Activated CD8-positive, alpha-beta T cell treated with anti-CD3 and anti-CD28 coated beads for 36 hours (primary cell): ENCODE measurements at places on chromosomes 16 and 17.

- DNase-seq: no peak
- no peak overlapping the region for H3K27ac ChIP-seq
- no peaks in the 10 kb centered on the region for H3K4me1 ChIP-seq
- no peaks in the 10 kb centered on the region for H3K36me3 ChIP-seq
- H3K27me3 ChIP-seq: no peaks in the 10 kb centered on the region
These were observed 184.1 kb upstream of the ZFHX3 start for GRCh38 chr16:73231944-73232554.

GRCh38 chr17:57706761-57707160 is 38.3 kb downstream of the CCDC182 start:
- no peaks in the 10 kb centered on the region for H3K27me3 ChIP-seq
- H3K4me3 ChIP-seq: no peak overlapping the region
- no peaks in the 10 kb centered on the region for H3K36me3 ChIP-seq
- no peak for DNase-seq
- H3K4me1 ChIP-seq: peaks cover 5% of the 10 kb centered on the region

DNA sequence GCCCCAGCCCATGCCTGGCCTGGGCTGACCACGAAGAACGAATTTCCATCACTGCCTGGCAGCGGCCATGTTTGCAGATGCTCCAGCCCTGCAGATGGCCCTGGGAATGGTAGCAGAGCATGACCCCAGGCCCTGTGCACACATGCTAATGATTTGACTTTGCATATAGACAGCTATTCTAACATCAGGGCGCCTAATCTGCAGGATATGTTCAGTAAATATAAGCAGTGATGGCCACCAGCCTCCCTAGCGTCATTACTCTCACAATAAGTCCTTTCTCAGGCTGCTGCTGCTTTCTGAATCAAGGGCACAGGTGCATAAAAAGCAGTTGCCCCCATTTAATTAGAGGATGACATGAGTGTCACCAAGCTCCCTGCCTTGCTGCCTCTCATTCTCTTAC is 24.2 kb downstream of the DNAH9 start:
- H3K27ac ChIP-seq: no peak overlapping the region
- H3K4me3 ChIP-seq: no peak overlapping the region
- no peaks in the 10 kb centered on the region for H3K36me3 ChIP-seq
- H3K4me1 ChIP-seq: no peaks in the 10 kb centered on the region

DNA sequence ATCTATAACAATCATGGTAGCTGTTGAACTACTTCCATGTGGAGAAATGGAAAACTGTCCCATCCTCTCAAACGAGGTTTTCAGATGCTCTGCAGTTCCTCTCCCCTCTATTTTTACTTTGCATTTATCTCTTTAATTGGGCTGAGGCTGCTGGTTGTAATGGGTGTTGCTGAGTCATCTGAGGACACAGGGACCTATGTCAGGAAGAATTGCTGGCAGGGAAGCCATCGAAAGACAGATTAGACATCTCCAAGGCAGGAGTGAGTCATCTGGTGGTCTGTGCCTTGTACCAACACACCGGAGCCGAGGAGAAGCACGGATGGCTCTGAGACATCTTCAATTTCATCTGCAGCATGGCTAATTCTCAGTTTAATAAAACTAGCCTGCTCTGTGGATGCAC is 394.5 kb downstream of the GRIN2A start:
- H3K4me3 ChIP-seq: no peak overlapping the region
- no peak for DNase-seq
- peaks cover 2% of the 10 kb centered on the region for H3K27me3 ChIP-seq
- no peaks in the 10 kb centered on the region for H3K4me1 ChIP-seq
- no peaks in the 10 kb centered on the region for H3K36me3 ChIP-seq

GRCh38 chr17:2551928-2552327 is 40.2 kb upstream of the METTL16 start:
- no peak overlapping the region for H3K4me3 ChIP-seq
- H3K36me3 ChIP-seq: no peaks in the 10 kb centered on the region
- H3K4me1 ChIP-seq: peaks cover 3% of the 10 kb centered on the region
- no peak overlapping the region for H3K27ac ChIP-seq
- no peak for DNase-seq

GRCh38 chr17:44518032-44518431 is 14.8 kb upstream of the GPATCH8 start:
- no peak for DNase-seq
- H3K36me3 ChIP-seq: no peaks in the 10 kb centered on the region
- no peaks in the 10 kb centered on the region for H3K4me1 ChIP-seq
- H3K27ac ChIP-seq: no peak overlapping the region
- no peak overlapping the region for H3K4me3 ChIP-seq

DNA sequence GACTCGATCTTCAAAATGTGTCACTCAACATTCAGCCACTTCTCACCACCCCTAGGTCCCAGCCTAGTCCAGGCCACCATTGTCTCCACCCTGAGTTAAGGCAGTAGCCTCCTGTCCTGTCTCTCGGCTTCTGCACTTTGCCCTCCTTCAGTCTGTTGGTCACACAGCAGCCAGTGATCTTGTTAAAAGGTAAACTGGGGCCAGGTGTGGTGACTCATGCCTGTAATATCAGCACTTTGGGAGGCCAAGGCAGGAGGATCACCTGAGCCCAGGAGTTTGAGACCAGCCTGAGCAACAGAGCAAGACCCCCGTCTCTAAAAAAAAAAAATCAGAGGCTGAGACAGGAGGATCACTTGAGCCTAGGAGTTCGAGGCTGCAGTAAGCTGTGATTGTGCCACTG is 25.8 kb downstream of the WWP2 start:
- DNase-seq: no peak
- H3K27me3 ChIP-seq: no peaks in the 10 kb centered on the region
- no peaks in the 10 kb centered on the region for H3K4me1 ChIP-seq
- peaks cover 15% of the 10 kb centered on the region for H3K36me3 ChIP-seq
- H3K27ac ChIP-seq: no peak overlapping the region
- no peak overlapping the region for H3K4me3 ChIP-seq

- no peak for DNase-seq
- no peaks in the 10 kb centered on the region for H3K27me3 ChIP-seq
- no peaks in the 10 kb centered on the region for H3K4me1 ChIP-seq
- no peak overlapping the region for H3K4me3 ChIP-seq
- H3K36me3 ChIP-seq: no peaks in the 10 kb centered on the region
These were observed 23.8 kb downstream of the SLC12A3 start for GRCh38 chr16:56888806-56889205.

GRCh38 chr16:68636818-68637217 is 8.3 kb upstream of the CDH3 start:
- H3K27ac ChIP-seq: no peak overlapping the region
- H3K4me3 ChIP-seq: no peak overlapping the region
- H3K36me3 ChIP-seq: no peaks in the 10 kb centered on the region
- no peak for DNase-seq
- H3K27me3 ChIP-seq: peaks cover 6% of the 10 kb centered on the region

DNA sequence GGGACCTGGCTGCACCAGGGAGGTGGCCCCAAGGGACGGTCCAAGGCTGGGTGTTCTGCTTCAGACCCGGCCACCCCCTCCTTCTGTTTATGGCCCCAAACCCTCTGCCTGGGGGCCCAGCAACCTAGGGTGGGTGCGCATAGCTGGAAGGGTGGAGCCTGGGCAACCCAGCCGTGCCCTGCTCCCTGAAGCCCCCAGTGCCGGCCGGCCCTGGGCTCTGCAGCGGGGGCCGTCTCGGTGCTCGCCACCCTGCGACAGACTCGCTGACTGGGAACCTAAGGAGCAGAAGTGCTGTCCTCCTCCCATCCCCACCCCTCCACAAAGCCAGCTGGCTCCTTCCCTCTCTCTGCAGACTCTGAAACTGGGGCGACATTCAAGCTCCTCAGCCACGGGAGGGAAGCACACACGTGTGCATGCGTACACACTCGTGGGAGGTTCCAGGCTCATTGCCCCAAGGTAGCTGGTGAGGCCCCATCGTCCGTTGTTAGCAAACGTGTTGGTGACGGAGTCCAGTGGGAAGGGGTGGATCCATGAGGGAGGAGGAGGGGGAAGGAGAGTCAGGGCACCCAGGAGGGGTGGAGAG is 43.4 kb downstream of the ENGASE start:
- DNase-seq: no peak
- no peak overlapping the region for H3K27ac ChIP-seq
- no peaks in the 10 kb centered on the region for H3K27me3 ChIP-seq
- no peaks in the 10 kb centered on the region for H3K36me3 ChIP-seq
- no peak overlapping the region for H3K4me3 ChIP-seq
- no peaks in the 10 kb centered on the region for H3K4me1 ChIP-seq
